NCI-H1417 treated with DMSO at 0.1 percent for 48 hours (cell line): ENCODE measurements at places on chromosomes 4 and X.

DNA sequence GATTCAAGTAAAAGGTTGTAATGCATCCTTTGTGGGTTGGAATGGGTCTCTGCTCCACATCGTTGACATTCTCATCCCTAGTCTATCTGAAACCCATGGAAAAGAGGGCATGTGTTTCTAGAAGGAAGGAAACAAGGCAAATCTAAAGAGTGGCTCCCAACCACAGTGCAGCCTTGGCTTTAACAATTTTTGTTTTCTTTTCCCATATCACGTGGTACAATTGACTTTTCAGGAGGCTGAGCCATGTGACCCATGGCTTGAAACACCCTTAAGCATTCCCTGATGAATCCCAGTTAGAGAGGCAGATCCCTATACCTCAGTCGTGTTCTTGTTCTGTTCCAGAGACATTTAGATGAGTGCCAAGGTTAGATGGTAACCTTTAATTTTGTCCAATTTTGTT lies 12.8 kb downstream of the DCUN1D4 start:
- DNase-seq, result no peak

GRCh38 chrX:114976292-114976691 lies 41.1 kb downstream of the IL13RA2 start:
- DNase-seq, result no peak

GRCh38 chr4:105306158-105306781 lies 159.6 kb downstream of the TET2 start:
- DNase-seq, result no peak

- no peak for DNase-seq
Measured at GRCh38 chr4:3128976-3129375, 54.5 kb downstream of the HTT start.

GRCh38 chr4:148857239-148857972 lies 415.2 kb upstream of the NR3C2 start:
- no peak for DNase-seq

- DNase-seq, result no peak
Measured at GRCh38 chr4:17293901-17294300, 218.0 kb downstream of the QDPR start.

DNA sequence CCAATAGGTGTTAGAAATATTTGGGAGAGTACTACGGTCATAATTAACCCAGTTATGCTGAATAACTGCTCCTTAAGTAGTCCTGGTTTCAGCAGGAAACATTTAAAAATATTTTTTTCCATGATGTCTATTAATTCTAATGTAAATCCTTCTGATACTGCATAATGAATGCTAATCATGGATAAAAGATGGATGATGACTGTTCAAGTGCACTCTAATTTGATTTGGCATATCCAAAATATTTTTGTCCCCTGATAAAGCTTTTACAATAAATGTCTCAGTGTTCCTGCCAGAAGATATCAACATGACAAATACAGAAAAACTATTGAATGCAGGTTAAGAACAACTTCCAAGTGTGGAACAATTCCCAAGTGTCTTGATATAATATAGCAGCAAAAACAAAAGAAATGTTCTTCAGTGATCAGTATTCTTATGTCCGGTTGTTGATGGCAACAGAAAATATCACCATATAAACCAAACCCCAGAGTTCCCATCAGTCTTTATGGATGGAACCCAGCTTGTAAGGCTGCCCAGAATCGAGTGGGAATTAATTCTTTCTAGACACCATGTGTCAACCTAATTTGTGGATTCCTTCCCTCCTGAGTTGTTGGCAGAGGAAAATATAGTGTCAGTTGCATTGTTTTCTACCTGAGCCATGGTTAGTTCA lies 205.4 kb upstream of the GK2 start:
- no peak for DNase-seq

DNA sequence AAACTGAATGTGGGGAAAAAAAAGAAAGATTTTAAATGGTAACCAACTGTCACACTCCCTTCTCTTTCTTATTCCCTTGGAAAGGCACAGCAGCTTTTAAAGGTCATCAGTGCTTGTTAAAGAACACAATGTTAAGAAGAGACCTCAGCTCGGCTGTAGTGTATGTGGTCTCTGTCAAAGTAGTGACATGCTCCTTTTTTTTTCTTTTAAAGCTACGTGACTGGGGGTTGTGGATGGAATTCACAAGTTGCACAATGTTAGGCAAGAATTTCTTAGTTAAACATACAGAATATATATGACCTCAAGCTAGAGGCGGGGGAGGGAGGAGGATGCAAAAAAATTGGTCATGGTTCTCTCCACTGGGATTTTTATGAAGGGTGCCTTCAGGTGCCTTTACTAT lies 45.6 kb downstream of the OCRL start:
- DNase-seq, result no peak

DNA sequence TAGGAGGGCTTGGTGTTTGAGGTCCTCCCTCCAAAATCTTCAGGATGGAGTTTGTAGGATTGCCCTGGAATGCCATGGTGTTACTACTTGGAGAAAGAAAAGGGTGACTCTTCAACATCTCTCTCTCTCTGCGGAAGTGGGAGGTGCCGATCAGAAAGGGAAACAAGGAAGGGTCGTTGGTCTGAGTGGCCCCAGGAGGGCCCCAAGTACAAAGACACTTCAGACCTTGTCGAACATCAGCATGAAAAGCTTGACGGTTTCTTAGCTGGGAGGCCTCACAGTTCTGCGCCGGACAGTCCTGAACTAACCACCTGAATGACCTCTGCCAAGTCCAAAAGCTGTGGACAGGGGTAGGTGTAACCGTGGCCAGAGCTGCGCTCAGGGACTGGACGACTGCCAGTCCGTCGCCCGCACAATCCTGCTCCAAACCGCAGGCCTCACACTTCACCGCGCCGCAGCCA lies 646 bp upstream of the GSX2 start:
- DNase-seq, result no peak

- no peak for DNase-seq
Measured at GRCh38 chr4:117224256-117224655, 138.9 kb upstream of the TRAM1L1 start.

DNA sequence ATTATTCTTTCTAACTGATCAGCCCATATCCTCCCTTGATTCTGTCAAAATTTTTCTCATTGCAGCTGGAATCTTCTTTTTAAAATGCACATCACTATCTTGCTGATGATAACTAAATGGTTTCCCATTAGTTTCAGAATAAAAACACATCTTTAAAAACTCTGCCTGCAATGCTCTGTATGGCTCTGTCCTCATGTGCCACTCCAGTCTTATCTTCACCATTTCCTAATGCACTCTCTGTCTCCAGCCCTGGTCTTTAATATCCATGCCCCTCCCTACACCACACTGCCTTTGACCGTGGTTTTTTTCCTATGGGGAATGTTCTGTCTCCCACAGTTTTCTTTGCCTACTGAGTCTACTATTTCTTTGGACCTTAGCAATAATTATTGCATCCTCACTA lies 244.1 kb upstream of the ARSJ start:
- DNase-seq, result no peak

DNA sequence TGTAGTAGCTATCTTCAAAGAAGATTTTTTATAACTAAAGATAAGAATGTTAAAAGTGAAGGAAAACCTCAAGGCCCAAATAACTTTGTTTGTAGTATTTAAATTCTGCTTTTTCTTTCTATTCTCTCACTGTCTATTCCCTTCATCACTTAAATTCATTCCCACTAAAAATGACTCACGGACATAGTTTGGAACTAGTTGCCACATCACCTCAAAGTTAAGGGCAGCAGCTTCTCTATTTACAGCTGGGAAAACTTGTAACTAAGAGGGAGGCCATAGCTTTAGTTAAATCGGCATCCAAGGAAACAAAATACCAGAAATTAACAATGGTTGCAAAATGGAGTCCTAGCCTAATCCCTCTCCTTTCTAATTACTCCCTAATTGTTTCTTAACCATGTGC lies 325.4 kb upstream of the MAGEB2 start:
- DNase-seq, result no peak

GRCh38 chrX:23888887-23889501 lies 18.7 kb downstream of the APOO start:
- no peak for DNase-seq

- DNase-seq, result no peak
Measured at GRCh38 chrX:20517565-20517964, 250.9 kb upstream of the RPS6KA3 start.

DNA sequence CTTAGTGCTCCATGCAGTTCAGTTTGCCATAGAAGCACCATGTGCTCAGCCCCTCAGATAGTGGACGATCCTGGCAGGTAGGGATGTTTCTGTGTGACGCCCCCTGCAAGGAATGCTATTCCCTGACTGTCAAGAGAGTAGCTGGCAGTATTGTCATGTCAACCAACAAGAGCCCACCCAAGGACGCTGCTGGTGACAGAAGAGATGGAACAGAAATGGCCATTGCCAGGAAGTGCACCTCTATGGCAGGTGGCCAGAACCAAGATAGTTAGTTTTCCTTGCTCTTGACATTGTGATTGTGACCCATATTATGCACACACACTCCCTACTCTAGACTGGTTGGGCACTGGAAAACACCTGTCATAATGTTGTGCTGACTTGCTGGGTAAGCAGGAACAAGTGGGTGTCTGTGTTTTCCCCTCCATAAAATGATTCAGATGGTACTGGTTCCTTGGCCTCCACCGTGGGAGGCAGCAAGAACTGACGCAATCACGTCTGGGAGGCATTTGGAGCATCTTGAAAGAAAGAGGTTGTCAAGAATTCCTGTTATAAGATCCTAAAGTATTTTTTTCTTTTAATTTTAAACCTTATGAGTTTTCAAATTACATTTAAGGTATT lies 507.9 kb downstream of the MID1IP1 start:
- no peak for DNase-seq

DNA sequence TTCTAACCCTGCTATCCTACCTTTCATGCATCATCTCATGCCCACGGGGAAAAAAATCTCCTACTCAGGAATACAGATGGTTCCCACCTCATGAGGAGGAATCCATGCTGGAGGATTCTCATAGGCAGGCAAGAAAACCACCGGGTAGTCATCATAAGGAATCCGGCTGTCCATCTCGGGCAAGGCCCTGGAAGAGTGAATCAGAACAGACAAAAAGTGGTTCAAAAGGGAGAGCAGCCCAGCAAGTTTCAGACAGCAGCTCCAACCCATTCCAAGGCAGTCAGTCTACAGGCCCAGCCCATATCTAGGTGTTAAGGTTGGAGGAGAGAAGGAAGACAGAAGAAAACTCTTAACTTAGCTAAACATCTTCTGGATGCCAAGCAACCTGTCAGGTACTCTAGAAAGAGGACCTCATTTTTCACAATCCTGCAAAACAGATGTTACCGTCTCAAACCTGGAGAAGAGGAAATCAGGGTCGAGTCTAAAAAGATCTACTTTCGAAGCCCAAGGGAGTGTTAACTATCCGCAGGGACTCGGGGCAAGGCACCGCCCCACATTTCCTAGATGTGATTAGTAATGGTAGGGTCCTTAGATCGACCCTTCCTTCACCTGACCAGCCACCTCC lies 447 bp downstream of the PDZD11 start:
- DNase-seq, result no peak

- DNase-seq, result no peak
Measured at GRCh38 chr4:168885400-168885799, 124.7 kb downstream of the CBR4 start.

DNA sequence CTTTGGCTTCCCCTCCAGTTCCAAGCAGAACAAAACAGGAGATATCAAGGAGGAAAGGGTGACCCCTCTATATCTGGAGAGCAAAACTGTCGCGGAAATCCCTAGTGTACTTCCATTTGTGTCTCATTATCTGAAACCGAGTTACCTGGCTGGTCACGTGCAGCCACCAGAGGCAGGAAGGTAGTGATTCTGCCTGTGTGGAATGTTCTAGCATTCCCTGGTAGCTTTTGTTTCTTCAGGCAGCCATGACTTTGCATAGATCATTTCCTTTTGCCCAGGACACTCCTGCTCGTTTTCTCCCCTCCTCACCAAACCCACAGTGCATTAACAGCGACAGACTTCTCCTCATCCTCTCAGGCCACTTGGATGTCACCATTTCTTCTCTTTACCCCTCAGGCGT lies 107.9 kb downstream of the PTTG2 start:
- no peak for DNase-seq

GRCh38 chr4:138981930-138982390 lies 33.6 kb upstream of the NOCT start:
- no peak for DNase-seq

DNA sequence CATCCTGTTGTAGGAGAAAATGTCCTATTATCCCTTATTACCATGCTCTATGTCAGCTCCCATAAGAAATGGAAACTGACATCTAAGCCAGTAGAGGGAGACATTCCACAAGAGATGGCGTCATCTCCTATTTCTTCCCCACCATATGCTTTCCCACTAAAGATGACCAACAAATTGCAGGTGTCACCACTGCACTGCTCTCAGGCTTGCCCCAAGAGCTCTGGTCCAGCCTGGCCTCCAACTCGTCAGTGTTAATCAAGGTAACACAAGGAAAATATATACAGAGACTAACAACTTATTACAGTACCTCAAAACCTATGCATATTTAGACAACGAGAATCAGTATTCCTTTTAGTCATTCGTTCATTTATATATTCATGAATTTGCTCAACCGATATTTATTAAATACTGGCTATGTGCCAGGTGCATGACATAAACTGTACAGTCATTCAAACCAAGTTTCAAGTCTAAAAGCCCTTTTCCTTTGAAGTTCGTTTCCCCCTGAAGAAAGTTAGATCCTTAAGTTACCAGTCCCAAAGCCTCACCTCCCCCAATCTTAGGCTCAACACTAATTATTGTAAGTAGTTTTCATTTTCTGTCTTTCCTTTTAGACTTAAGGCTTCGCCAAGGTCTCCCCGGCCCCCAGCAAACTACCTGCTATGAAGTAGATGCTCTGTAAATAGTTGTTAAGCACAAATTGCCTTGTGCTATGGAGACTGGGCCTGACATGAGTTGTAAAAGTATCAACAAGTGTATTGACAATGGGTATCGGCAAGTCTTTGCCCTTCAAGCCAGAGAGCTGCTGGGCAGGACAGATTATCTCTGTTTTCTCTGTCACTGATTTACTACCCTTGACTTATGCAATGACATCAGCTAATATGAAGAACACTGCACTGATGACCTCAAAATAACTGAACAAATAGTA lies 3.1 kb upstream of the FGB start:
- DNase-seq, result no peak

DNA sequence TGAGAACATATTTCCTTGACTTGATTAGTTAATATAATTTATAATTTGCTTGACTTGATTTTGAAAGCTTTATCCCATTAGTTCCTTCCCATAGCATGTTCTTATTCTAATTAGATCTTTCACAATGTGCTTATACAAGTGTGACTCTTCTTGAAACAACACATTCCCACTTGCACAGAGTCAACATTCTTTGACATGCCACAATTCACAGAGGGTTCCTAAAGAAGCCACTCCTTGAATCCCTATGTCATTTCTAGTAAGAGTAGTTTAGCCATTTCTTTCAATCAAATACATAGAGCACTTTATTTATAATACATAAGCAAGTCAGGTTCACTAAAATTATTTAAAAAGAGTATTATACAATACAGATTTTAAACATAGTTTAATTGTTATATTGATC lies 228.9 kb upstream of the GRID2 start:
- no peak for DNase-seq
